Activated CD4-positive, alpha-beta T cell treated with anti-CD3 and anti-CD28 coated beads for 24 hours (primary cell): ENCODE measurements at places on chromosomes 7 and 10.

DNA sequence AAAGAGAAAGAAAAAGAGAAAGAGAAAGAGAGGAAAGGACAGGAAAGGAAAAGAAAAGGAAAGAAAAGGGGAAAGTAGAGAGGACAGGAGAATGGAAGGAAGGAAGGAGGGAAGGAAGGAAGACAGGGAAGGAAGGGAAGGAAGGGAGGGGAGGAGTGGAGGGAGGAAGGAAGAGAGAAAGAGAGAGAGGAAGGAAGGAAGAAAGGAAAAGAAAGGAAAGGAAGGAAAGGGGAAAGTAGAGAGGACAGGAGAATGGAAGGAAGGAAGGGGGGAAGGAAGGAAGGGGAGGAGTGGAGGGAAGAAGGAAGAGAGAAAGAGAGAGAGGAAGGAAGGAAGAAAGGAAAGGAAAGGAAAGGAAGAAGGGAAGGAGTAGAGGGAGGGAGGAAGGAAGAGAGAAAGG lies 96.4 kb upstream of the APBB1IP start:
- DNase-seq, result no peak

DNA sequence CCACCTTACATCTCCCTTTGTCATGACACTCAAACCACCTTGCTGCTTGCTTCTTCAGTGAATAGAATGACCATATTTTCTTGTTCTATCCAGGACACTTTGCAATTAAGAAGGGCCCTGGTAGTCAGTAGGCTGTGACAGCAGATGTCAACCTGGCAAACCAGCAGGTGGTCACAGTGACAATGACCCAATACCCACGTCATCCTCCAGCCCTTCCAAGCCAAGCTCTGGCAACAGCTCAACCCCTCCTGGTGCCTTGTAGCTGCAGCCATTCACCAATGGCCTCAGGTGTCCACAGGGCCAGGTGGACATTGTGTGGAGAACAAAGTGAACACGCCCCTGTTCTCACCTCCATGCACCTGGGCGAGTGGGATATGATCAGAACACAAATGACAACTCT lies 87.6 kb upstream of the MACROH2A2 start:
- no peak for DNase-seq

DNA sequence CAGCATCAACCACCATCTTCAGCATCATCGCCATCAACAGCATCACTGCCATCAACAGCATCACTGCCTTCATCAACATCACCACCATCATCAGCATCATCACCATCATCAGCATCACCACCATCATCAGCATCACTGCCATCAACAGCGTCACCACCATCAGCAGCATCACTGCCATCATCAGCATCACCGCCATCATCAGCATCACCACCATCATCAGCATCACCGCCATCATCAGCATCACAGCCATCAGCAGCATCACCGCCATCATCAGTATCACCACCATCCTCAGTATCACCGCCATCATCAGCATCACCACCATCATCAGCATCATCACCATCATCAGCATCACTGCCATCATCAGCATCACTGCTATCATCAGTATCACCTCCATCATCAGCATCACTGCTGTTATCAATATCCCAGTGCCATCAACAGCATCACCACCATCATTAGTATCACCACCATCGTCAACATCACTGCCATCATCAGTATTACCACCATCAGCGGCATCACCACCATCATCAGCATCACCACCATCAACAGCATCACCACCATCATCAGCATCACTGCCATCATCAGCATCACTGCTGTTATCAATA lies 115.2 kb downstream of the RGS10 start:
- no peak for DNase-seq

GRCh38 chr7:291373-292092 lies 1.6 kb downstream of the FOXL3 start:
- no peak for DNase-seq

GRCh38 chr10:95518455-95519452 lies 42.4 kb downstream of the SORBS1 start:
- DNase-seq, result no peak
